MM.1S (cell line): ENCODE measurements at places on chromosomes 7 and 10.

DNA sequence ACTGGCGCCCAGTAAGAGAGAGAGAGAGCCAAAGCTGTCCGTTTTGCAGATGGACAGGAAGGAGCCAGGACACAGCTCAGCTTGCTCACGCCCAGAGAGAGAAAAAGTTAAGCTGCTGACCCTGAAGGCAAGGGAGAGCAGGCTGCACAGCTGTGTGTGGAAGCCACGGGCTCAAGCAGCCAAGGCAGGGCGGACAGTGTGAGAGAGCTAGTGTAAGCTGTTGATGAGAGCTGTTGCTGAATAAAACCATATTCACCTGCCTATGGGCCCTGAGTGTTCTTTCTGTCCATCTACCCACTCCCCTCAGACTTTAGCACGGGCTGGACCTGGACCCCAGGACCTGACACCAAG, 5.4 kb downstream of the INMT start:
- DNase-seq: no peak

- no peak for DNase-seq
Observed at GRCh38 chr10:78640796-78641636, 427.8 kb upstream of the ZMIZ1 start.

GRCh38 chr10:11520892-11521291, 90.6 kb downstream of the USP6NL start:
- DNase-seq: no peak

DNA sequence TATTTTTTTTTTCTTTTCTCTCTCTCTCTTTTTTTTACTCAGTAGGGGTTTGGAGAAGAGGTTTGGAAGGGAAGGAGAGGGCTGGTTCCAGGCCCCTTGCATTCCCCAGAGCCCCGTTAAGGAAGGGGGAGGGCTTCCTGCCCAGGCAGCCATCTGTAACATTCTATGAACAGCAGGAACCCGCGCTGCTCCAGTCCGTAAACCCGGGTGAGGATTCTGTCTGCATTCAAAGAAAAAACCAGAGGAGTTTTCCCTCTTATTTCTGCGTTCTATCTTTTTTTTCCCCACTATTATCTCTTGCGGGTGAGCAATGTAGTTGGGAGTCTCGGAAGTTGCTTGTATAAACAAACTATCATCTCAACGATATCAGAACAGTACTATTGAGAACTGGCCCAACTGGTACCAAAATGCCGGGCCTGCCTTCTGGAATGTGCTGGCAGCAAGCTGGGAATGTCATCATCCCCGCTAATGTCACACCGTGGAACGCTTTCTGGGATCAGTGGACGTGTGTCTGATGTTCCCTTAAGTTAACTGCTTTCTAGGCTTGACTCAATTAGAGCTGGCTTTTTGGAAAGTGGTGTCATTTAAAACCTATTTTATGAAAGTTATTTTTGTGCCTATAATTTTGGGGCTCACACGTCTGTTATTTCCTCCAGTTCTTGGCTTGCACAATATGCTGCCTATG, 153.1 kb upstream of the MEOX2 start:
- DNase-seq: no peak

DNA sequence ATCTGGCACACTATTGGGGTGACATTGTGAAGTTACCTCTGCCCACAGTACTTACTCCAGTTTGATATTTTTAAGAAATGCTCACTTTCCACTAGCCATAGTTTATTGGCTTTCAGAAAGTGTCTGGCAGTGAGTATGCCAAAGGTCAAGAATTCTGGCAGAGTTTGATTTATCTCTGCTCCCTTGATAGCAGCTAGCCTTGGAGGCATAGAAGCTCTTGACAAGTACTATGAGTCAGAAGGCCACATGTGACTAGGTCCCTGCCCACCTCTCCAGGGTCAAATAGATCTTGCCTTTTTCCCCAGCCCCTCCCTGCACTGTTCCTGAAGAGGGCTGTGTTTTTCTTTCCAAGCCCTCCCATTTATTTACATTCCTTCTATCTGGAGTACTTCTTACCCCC, 202.2 kb downstream of the AUTS2 start:
- DNase-seq: no peak

DNA sequence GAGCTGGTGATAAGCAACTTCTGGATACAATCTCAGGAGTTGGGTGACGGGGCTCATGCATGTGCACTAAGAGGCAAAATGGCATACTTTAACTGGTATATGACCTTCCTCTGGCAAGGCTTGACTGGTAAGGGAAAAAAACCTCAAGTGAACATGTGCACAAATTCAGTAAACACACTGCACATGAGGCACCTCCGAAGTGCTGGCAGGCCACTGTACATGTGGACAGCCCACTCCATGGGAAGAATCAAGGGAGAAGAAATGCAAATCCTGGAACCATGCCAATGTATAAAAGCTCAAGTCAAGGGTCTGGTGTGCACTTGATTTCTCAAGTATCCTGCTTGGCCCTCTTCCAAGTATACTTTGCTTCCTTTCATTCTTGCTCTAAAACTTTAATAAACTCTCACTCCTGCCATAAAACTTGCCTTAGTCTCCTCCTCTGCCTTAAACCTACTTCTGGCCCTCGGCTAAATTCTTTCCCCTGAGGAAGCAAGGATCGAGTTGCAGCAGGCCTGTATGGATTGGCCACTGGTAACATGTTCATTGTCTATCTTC, 167.2 kb downstream of the RAMP3 start:
- DNase-seq: no peak

GRCh38 chr10:20118119-20118518, 301.9 kb downstream of the PLXDC2 start:
- no peak for DNase-seq

DNA sequence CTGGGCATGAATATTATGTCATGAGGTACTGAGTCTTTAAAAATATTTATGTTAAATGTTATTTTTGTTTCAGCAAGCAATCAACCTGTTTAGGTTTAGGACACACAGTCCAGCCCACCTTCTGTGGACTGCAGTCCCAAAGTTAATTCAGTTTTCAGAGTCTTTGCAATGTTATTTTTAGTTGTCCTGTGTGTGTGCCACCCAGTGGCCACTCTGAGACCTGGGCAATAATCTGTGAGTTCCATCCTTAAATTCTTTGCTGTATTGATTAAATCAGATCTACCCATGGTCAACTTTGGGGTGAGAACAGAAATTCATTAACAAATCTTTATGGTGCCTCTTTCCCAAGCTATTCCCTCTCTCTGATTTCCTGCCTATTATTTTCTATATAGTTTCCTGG, 415.1 kb downstream of the CCSER2 start:
- peak; percentile 12 for DNase-seq

DNA sequence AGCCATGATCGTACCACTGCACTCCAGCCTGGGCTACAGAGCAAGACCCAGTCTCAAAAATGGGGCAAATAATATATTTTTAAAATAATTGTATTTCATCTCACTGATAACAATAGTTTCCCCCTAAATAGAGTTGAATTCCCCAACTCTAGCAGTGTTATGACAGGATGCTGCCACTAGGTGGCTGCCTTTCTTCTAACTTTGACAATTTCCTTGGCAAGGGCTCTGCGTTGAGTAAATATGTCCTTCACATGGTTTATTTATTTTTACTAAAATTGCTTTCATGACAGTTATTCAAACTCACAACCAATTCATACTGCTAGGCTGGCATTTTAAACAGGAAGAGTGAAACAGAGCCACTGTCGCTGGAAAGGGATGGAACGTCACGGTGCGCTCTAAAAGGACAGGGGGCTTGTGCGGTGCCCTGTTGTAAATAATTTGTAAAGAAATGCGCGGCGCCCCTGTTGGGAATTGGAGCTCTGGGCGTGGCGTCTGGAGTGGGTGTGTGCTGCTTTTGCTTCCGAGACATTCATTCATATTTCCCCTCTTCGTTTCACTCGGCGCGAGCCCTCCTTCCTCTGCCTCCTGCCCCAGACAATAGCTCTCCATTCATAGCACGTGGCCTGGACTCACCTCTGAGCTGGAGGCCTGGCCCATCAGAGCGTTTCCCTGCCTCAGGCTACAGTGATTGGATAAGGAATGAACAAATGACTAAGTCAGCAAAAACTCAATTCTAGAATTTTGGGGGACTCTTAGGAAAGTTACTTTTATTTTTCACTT, 20.5 kb upstream of the PITRM1 start:
- peak; percentile 55 for DNase-seq

GRCh38 chr10:5447611-5448071, 35.3 kb downstream of the NET1 start:
- DNase-seq: peak; percentile 85

DNA sequence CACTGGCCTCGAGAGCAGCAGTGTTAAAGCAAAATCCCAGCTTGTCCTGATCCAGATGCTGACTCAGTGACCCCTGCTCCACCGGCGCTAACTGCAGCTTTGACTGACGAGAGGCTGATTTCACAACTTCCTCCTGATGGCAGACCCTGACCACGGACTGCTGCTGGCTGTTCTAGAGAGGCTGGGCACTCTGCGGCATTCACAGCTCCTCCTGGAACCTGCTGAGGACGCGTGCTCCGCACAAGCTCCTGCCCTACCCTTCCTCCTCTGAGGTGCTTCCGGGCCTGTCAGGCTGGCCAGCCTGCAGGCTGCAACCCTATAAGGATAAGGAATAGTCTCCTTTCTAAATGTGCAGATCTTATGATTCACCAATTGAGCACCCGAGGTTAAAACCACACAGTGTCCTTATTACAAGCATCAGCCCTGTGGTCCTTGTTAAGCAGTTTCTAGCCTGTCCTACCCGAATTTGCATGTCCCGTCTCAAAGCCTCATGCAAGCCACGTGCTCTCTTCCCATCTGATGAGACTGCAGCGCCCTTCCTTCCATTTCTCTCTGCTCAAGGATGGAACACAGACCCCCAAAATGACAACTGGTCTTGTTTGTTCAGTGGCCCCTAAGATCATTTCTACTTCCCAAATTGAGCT, 35.5 kb upstream of the NCAPG2 start:
- DNase-seq: no peak

- no peak for DNase-seq
Observed at GRCh38 chr10:63384001-63384400, 81.8 kb downstream of the JMJD1C start.

DNA sequence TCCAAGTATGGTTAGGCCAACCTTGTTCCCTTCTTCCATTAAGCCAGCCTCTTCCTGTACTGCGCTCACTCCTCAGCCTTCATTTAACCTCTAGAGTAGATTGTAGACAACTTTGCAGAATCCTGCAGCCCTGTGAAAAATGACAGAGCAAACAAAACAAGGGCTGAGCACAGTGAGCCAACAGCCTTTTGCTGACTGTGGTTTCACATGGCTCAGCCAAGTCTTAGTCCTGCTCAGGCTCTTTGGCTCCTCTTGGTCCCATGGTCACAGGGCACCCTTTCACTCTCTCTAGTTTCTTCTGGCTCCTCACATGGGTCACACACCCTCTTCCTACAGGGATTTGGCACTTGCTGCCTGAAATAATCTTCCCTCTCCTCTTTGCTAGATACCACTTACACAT, 900.3 kb downstream of the CCSER2 start:
- DNase-seq: no peak

GRCh38 chr10:98577168-98577567, 130.4 kb upstream of the HPS1 start:
- DNase-seq: no peak

DNA sequence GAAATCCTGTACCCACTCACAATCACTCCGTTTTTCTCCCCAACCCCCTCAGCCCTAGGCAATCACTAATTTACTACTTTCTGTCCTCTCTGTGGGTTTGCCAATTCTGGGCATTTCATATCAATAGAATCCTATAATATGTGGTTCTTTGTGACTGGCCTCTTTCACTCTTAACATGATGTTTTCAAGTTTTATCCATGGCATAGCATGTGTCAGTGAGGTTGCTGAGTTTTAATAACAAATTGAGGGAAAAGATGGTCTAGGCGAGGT, 11.9 kb downstream of the PLAU start:
- no peak for DNase-seq
